Cortex of kidney (tissue), 1 donor: ENCODE measurements at places on chromosomes 2 and 18.

- DNase-seq, result no peak
These were observed 662.6 kb upstream of the ACVR2A start for GRCh38 chr2:147182260-147182659.

GRCh38 chr2:45904946-45905631, 253.6 kb downstream of the PRKCE start:
- no peak for DNase-seq

DNA sequence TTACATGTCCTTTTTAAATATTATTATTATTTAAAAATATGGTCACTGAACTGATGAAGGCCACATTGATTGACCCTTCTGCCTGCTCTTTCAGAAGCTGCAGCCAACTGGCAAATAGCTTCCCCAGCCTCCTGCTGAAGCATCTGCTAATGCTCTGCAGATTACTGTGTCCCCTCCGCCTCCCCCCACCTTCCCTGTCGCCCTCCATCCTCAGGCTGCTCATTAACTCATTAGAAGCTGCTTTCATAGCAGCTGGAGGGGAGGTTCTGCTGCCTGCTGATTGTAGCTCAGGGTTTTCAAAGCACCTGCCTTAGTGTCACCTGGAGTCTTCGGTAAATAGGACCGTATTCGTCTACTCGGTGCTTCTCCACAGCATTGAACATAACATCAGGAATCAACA, 24.8 kb upstream of the LMAN1 start:
- no peak for DNase-seq

DNA sequence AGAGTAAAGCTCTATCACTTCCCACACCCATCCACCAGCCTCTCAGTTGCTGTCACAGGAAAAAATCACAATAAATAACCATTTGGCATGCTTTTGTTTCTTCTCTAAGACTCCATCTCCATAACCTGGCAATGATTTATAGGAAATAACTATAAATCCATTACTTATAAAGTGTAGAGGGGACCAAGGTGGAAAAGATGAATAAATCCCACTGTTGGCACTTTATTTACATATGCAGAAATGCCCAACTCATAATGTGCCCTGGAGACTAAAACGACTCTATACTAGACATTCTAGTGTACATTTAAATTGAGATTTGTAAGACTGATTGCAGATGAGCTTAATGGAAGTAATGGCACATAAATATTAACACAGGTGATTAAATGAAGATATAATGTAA, 7.5 kb upstream of the NOSTRIN start:
- DNase-seq, result no peak

GRCh38 chr18:56756966-56757365, 105.8 kb downstream of the WDR7 start:
- DNase-seq, result no peak

DNA sequence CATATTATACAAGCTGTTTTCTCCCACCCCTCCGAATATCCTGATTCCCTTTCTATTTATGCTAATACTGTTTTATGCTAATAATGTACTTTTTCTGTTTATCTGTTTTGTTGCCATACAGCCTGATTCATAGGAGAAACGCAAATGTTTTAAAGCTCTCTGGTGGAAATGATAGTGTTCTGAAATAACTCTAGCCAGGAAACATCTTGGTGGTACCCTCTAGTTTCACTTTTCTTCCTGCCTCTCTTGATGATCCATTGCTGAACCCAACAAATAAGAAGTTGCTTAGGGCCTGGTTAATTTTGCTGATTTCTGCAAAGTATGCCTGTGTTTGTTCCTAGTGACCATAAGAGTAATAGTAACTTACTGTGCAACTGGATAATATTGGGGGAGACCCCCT, 148.4 kb upstream of the KCTD1 start:
- no peak for DNase-seq

DNA sequence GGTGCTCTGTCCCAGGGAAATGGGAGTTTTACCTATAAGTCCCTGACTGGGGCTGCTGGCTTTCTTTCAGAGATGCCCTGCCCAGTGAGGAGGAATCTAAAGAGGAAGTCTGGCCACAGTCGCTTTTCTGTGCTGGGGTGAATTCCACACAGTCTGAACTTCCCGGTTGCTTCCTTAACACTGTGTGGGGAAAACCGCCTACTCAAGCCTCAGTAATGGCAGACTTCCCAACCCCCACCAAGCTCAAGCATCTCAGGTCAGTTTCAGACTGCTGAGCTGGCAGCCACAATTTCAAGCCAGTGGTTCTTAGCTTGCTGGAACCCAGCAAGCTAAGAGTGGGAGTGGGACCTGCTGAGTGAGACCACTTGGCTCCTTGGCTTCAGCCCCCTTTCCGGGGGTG, 54.9 kb downstream of the NUP35 start:
- no peak for DNase-seq

- DNase-seq, result no peak
These were observed 462 bp upstream of the CIDEA start for GRCh38 chr18:12253663-12254135.

- DNase-seq, result no peak
These were observed 453.9 kb upstream of the TRIB2 start for GRCh38 chr2:12262681-12263436.

- no peak for DNase-seq
These were observed 19.0 kb upstream of the CXCR4 start for GRCh38 chr2:136136931-136137330.

DNA sequence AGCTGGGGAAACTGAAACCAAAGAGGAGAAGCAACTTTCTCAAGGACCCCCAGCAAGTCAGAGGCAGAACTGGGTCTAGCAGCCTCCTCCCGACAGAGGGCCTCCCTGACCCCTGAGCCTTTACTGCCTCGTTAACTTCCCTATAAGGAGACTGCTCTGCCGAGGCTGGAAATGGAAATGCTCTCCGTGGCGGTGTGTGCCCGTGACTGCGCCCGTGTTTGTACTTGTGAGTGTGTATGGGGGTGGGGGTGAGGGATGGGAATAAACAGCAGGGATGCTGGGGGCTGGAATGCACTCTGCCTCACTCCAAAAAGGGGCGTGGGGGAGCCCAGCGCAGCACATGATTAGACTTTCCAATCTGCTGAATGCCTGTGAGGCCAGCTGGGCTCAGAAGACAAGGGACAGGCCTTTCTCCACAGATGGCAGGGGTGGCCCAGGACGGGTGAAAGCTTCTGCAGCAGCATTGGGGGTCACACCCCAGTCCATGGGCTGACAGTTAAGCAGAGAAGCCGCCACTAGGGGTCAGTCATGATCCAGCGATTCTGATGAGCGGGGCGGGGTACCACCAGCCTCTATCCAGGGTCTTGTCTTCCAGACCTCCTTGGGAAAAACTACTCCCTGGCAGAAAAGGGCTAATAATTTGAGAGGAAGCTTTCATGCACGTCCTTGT, 26.8 kb downstream of the MPHOSPH10 start:
- DNase-seq, result no peak

DNA sequence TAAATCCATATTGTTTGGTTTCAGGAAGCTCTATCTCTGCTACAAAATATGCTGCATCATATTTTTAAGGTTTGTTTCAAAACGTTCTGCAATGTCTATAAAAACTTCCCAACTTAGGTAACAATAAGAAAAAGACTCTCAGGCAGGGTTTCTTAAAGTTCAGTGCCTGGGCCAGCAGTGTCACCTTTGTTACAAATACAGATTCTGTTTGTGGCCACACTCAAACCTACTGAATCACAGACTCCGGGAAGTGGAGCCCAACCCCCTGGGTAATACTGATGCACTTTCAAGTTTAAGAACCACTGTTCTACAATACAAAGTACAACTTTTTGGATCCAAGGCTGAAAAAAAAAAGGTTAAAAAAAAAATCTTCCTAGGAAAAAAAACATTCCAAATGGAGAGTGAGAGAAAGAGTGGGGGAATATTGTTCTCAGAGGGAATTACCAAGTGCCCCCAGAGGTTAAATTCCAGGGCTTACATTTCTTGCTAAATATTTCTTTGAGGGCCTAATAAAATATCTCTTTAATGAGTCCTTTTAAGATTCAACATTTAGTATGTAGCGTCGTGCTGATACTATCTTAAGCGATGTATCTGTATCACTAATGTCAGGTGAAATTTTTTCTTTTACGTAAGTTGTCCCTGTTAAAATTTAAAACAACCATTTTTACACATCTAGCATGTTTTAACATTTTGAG, 476.7 kb downstream of the TXNL1 start:
- DNase-seq, result no peak

- DNase-seq, result no peak
These were observed 228.3 kb downstream of the TPGS2 start for GRCh38 chr18:36600548-36600947.

DNA sequence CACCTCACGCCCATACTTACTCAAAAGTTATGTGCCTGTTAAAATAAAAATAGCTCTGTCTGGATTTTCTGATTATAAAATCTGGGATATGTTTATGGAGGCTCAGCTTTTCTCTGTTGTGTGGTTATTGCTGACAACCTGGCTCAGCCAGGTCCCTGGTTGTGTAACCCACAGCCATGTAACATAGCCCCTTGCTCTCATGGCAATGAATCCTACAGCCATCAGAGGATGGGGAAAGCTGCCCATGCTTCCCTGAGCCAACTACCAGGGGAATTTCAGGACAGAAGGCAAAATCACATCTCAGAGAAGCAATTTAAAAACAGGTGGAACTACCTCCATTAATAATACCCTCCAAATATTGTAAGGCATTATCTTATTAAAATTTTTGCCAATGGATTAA, 29.7 kb downstream of the ST8SIA5 start:
- no peak for DNase-seq

DNA sequence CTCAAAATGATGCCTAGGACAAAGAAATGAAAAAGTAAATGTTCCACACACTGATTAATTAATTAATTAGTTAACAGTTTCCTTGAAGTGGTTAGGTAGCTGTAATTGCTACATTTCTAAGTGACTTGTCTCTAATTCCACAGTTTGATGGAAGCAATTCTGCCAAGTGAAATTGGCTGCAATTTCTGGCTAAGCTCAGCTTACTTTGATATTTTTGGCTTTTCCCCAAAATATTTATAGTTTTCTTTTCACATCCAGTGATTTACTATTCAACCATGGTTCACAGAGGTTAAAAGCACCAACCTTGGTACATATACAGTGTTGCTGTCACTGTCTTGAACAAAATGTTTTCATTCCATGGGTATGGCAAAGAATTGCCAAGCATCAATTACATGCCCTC, 459.5 kb upstream of the CDH20 start:
- no peak for DNase-seq

DNA sequence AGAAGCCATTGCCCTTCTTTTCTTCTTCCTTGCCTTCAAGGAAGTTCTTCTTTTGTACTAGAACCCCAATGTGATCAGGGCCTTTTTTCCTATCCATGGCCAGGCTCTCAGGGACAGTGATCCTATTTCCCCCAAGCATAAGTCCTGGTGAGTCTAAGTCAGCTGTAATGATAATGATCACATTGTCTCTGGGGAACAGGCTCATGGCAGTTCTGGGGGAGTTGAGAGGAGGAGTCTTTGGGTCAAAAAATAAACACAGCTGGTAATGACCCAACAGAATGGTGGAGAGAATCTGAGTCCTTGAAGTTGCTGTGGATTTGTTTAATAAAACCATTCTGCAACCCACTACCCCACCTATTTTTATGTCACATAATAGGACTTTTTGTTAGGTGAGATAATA, 96.6 kb downstream of the SOCS6 start:
- no peak for DNase-seq

DNA sequence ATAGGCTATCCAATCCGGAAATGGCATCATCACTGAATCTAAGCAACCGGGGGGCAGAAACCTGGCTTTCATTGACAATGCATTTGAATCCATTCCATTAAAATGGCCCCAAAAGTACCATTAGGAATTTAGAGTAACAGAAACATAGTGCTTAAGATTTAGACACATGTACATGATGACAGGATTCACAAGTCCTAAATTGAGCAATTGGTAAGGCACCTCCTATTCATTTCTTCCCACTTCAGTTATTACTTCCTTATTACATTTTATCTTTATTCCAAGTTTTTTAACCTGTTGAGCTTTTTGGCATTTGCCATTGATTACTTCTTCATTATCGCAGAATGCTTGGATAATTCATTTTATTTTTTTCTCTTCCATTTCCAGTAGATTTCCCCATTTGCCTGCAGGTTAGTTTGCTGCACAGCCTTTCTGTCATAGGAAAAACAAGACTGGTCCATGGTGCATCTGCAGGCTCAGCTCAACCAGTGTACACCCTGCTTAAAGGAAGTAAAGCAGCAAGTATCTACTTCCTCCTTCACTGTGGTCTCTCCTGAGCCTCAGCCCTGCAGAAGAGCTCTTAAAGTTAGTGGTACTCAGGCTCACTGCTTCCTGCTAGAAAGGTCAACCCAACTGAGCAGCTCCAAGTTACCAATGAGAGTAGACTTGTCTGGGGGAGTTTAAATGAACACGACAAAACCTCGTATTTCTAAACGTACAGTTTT, 89.2 kb downstream of the DOCK10 start:
- no peak for DNase-seq

DNA sequence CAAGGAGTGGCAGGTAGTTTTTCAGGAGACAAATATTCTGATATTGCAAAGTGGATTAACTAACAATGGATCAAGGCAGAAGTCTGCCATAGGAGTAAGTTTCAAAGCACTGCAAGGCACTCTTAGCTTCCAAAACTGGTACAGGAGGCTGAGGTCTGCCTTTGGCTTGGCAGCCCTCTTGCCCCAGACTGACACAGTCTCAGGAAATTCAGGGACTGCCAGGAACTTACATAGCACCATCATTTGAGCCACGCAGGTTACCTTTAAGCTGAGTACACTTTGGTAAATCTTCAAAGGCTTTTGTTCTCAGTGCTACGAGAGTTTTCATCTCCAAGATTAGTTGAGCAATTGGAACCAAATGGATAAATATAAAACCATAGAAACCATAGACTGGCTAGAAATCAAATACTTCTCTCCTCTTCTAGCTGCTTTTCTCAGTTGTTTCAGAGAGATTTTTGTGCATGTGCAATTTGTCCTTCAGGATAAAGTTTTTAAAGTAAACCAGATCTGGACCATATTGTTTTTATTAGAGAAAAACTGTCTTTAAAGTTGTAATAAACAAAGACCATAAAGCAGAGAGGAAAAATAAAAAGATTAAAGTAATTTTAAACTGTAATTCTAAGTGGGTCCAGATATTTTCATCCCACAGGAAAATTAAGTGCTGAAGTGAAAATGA, 18.8 kb downstream of the ANKRD29 start:
- DNase-seq, result no peak

- DNase-seq, result no peak
These were observed 35.0 kb upstream of the AGAP1 start for GRCh38 chr2:235458839-235459273.

GRCh38 chr2:29012211-29012681, 31.1 kb downstream of the TOGARAM2 start:
- no peak for DNase-seq
